Cortex of kidney (tissue), 1 donor: ENCODE measurements at places on chromosomes 5 and 9.

DNA sequence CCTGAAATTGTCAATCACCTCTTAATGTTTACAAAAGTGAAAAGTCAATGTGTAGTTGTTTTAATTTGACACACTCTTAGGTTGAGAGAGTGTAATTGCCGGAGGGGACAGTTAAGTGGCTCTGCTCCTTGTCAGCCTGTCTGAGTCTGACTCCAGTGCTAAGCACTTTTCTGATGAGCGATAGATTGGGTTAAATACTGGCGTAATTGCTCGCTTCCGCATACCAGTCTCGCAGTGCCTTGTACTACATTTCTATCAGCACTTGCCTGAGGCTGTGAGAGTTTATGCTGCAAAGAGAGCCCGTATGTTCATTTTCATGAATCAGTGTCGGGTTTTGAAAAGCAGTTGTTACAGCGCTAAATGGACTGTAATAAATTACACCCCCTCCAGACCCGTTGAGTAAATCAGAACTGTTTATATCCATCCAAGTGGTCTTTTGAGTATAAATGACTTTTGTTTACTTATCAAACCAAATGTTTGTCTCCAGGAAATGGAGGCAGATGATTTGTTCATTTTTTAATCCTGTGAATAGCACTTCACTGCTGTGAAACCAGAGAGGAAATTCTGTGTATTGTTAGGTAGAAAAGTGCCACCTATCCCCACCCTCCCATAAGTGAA lies 41.0 kb upstream of the DMRT3 start:
- no peak for DNase-seq

DNA sequence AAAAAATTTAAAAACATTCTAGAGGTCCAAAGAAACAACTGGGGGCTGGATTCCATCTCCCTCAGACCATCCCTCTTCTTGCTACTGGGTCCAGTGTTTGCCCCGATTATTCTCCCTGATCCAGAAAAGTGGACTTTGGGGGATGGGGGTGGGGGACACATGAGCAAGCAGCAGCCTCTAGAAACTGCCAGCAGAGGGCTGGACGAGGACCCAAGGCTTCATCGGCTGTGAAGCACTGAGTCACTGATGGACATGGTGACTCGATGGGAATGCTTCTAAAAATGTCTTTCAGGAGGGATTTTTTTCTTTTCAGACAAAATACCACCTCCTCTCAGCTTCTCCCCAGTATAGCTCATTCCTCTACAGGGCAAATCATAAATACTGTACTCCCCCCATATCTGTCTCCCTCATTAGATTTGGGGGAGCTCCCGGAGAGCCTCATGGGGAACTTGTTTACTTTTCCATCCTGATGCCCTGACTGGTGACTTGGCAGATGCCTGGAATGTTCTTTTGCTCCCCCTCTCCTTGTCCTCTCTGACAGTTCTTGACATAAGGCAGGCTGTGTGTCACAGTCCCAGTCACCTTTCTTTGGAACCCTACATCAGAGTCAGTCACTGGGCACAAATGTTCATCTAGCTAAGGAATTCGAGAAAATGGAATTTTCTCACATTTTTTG lies 67.2 kb upstream of the STC2 start:
- DNase-seq, result no peak

- no peak for DNase-seq
Observed at GRCh38 chr5:10556289-10556807, 7.5 kb upstream of the ANKRD33B start.

- no peak for DNase-seq
Observed at GRCh38 chr5:113117543-113118115, 141.0 kb downstream of the DCP2 start.
